ENCODE measurements at places on chromosomes 7 and 10.
A peak's percentile ranks its signal among the peaks of the same experiment; 100 is the strongest.

GRCh38 chr7:22564511-22565045, 64.6 kb upstream of the STEAP1B start:
- no peak for DNase-seq

DNA sequence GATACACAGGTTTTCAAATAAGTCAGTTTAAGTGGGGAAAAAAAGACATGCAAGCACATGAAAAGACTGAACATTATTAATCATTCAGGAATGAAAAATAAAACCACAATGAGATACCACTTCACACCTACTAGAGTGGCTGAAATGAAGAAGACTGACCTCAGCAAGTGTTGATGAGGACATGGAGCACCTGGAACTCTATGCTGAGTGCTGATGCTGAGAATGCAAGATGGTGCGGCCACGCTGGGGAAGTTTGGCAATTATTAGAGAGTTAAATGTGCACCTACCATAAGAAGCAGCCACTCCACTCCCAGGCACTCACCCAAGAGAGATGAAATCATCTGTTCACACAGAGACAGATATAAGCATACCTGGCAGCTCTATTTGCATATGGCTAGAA, 32.9 kb upstream of the ELFN1 start:
- no peak for DNase-seq

- no peak for DNase-seq
Observed at GRCh38 chr10:80535671-80536360, 1.9 kb upstream of the SH2D4B start.

GRCh38 chr7:8217200-8218068, 44.5 kb downstream of the ICA1 start:
- peak; percentile 55 for DNase-seq

DNA sequence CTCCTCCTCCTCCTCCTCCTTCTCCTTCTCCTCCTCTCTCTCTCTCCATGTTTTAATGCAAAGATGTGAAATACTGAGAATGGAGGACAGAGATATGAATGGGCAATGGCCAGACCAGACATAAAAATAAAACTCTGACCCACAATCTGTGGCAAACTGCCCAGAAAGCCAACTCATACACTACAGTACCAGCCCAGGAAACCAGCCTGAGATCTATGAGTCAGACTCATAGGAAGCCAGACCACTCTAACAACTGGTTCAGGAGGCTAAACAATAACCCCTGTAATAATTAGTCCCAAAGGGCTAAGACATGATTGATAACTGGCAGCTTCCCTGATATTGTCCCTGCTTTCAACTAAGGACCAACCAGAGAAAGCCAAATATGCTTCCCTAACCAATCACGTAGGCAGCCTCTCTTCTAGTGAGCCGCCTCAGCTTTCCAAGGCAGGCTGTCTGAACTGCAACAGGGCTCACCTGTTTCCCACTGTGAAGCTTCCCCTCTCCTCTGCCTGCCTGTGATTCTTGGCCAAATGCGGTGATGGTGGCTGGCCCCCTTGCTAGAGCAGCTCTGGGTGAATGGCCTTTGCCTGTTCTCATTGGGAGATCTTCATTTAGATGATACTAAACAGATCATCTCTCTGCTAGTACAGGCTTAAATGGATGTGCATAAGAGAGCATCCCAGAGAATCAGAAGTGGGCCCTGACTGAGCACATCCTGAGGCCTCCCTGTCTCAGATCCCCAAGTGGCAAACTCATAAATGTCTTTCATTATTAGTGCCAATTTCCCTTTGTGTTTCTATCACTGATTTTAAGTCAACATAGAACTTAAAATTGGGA, 817.6 kb downstream of the TNS3 start:
- DNase-seq, result peak; percentile 70

- no peak for DNase-seq
Observed at GRCh38 chr10:11746883-11747539, 4.8 kb downstream of the ECHDC3 start.

Data from HTR-8/SVneo (cell line).